ENCODE measurements at places on chromosomes 1 and 21.

- DNase-seq: no peak
Measured at GRCh38 chr1:154258784-154259183, 13.6 kb upstream of the HAX1 start.

- DNase-seq: no peak
Measured at GRCh38 chr1:12555411-12556367, 62.3 kb downstream of the DHRS3 start.

DNA sequence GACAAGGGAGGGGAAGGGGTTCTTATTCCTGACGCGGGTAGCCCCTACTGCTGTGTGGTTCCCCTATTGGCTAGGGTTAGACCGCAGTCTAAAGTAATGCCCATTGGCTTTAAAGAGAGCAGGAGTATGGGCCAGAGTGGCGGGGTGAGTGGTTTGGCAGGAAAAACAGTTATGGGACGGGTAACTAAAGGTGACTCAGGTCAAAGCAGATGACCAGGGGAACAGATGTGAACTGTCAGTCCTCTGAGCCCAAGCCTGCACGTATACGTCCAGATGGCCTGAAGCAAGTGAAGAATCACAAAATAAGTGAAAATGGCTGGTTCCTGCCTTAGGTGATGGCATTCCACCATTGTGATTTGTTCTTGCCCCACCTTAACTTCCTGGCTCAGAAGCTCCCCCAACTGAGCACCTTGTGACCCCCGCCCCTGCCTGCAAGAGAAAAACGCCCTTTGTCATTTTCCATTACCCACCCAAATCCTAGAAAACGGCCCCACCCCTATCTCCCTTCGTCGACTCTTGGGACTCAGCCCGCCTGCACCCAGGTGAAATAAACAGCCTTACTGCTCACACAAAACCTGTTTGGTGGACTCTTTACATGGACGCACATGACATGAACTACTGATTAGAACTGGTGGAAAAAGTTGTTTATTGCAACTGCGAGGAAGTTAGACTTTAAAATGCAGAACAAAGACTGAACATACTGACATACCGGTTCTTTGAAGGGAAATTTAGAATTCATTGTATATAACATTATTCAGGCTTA is 758 bp upstream of the ATAD3B start:
- DNase-seq: no peak

- DNase-seq: no peak
Measured at GRCh38 chr1:114107474-114108435, 45.9 kb downstream of the SYT6 start.

- no peak for DNase-seq
Measured at GRCh38 chr1:10707208-10707607, 89.2 kb downstream of the CASZ1 start.

DNA sequence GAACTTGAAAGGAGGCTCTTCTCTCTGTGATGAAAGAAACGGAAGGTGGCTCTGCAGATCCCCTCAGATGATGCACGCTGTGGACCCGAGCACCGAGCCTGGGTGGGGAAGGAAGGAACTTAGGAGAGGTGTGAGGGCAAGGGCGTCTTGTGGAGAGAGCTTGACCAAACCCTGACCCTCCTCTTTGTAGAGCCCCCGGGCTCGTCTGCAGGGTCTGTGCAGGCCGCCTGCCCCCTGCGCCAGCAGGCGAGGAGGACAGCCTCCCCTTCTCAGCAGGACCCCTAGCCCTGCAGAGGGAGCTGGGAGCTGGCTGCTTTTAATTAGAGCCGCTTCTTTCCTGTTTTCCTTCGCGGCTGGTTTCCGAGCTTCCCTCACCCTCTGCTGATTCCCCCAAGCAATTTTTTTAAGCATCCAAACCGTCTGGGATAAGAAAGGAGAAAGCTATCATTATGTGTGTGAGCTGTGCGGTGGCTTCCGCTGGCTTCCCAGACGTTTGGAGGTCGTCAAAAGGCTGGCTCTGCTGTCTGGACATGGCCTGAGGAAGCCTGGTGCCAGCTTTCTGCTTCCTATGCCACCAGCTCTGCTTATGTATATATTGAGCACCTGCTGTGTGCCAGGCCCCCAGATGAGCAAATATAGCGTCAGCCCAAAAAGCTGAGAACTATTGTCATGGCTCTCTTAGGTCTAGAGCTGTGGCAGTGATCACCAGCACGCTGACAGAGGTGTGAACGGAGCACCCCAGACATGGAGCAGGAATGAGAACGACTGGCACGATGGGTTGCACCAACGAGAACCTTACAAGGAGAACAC is 160.2 kb upstream of the IRF2BP2 start:
- DNase-seq: no peak

GRCh38 chr1:40050863-40051262 is 10.3 kb downstream of the CAP1 start:
- no peak for DNase-seq

All from GM13976 (cell line).